ENCODE measurements at places on chromosomes 7 and 10. TPM values are rescaled to one million over a fixed set of nuclear protein-coding genes. Genes with fewer than 3 reads are reported as not detected.

Gene DDX50
- 40.6 TPM for total RNA-seq

Gene FAM25A
- total RNA-seq = not detected

DNA sequence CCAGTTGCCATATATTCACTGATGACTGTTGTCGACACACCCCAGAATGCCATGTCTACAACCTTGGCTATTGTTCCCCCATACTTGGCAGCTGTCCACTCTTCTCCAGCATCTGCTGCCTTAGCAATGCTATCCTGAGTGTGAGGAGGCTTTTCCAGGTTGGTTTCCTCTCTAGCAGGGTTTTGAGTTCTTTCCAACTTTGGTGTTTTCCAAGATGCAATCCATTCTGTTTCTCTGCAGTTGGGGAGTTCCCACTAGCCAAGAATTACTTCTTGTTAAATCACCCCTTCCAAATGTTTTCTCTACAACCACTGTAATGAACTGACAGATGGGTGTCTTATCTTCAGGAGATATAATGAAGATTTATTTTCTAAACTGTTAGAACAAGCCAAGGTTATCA, 617.4 kb downstream of the CCSER2 start:
- no peak for DNase-seq

DNA sequence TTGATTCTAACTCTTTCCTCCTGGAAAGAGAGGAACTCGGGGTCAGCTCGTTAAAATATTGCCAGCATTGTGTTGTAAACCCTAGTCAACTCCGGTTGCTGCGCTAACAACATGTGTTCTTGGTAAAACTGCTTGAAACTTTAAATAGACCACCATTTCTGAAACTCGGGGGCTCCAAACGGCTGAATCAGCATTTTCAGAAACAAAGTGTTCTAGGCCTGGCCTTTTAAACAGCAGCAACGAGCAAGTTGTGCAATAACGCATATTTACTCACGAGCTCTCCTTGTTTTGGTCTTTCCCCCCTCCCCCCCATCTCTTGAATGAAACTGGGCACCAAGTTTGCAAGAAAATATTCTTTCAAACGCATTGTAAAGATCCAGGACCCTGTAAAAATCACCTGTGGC, 9.2 kb upstream of the GRB10 start:
- no peak for DNase-seq

Gene SNX10
- 1.9 TPM for total RNA-seq

- peak; percentile 85 for DNase-seq
Observed at GRCh38 chr7:128791121-128791971, at the start of gene CCDC136. TSS of gene CCDC136 (plus strand) at chr7:128791968. CDS start at chr7:128792412, 444 bp downstream.

GRCh38 chr10:78377356-78377755, 343.7 kb downstream of the RPS24 start:
- no peak for DNase-seq

DNA sequence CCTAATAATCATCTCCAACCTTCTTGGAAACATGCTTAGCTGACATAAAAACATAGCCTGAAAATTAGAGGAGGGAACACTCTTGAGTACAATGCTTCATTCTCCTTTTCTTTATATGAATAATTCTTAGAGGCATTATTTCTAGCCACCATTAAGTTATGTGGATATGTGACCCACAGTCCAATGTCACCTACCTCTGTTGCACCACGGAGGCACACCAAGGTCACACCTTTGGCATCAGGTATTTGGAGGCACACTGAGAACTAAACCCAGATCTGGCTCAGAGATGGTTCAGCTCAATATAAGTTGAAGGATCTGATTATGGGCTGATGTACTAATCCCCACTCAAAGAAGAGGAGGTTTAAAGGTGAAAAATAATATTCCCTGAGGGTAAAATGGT, 385.1 kb downstream of the POM121L12 start:
- DNase-seq = no peak

GRCh38 chr10:112533916-112534315, 86.9 kb downstream of the VTI1A start:
- DNase-seq = no peak

DNA sequence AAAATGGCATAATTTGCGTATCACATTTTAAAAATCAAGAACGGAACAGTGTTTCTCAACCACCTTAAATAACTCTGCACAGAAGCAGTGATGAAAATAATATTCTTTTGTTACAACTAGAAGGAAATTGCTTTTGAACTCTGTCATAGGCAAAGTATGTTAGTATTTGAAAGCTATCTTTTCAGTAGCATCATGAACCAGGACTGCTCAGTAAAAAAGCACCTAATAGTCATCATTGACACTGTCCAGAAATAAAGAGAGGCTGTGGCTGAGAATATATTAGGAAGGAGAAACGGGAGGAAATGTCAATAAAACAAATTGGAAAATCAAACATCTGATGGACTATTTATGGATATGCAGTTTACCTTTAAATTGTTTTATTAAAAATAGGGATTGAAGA, 237.2 kb upstream of the AKR1E2 start:
- DNase-seq = no peak

Gene SLC16A12
- total RNA-seq = 0.12 TPM

GRCh38 chr7:8387551-8388256, 45.7 kb upstream of the NXPH1 start:
- DNase-seq = no peak

Gene TRIM50
- total RNA-seq = 0.35 TPM

Gene CYP3A7
- total RNA-seq = 0.39 TPM

GRCh38 chr10:127694580-127695193, 42.3 kb upstream of the FOXI2 start:
- DNase-seq = peak; percentile 46

Gene MGMT
- total RNA-seq = 16.3 TPM

Gene DRGX
- 0.22 TPM for total RNA-seq

DNA sequence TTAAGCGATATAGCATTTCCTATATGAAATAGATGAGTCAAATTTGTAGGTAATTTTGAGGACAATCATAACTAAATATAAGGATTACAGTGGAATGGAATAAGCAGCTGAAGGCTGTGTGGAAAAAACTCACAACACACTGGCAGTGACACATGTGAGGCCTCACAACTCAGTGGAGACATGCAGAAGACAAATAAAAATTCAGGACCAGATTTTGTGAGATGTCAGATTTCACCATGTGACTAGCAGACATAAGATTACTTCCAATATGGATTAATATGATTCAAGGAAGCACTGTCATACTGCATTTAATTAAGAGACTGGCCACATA, 17.6 kb downstream of the ERLIN1 start:
- no peak for DNase-seq

DNA sequence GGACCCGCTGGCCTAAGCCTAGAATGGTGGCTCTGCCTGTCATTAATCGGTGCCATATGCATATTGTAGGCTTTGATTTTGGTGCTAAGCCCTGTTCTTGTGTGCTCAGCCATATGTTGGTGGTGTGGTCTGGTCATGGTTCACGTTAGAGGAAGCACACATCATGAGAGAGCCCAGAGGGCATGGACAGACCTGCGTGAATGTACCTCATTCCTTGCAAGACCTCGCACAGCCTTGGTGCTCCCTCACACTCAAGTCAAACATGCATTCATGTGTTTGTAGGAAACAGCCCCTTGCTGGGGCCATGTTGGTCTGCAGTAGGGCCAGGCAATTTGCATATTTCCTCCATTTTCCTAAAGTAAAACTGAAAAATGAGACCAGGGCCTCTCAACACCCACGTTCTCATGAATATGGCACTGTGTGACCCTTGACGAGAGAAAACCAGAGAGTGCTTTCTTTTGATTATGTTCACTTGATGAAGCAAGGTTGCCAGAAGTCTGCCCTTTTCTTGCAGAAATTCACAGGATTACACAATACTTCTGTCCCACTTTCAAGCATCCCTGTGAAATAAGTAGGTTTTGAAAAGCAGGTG, 268.7 kb downstream of the CELF2 start:
- DNase-seq = no peak

- DNase-seq = no peak
Observed at GRCh38 chr7:129923709-129924108, 29.1 kb downstream of the UBE2H start.

DNA sequence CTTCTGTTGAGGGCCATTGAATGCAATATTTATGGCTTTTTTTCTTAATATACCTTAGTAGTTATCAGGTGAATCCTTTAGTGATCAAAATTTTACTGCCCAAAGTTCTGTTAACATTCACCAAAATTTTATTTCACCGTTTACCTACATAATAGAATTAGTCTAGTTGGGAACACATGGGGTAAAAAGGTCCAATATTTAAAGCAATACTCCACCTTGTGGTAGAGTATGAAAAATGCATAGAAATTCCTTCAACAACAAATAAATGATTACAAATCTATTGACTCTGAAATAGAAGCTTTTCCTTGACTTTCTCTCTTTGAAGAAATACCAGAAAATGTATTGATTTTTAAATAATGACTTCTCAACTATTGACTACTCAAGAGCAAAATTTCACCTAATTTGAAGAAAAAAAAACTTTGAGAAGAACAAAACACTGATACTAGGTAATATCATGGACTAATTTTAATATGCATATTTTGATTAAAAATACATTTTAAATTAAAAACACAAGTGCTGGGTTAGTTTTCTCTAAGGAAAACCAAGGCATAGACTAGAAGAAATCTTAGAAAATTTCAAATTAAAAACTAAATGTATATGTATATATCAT, 43.3 kb downstream of the POLR1F start:
- DNase-seq = no peak

- no peak for DNase-seq
Observed at GRCh38 chr10:85946713-85947326, 419.8 kb downstream of the GRID1 start.

Gene PRKRIP1
- 24.1 TPM for total RNA-seq

Gene TPK1
- total RNA-seq = 14.2 TPM

- no peak for DNase-seq
Observed at GRCh38 chr7:105796365-105796764, 80.0 kb downstream of the ATXN7L1 start.

- DNase-seq = no peak
Observed at GRCh38 chr7:50867034-50867356, 84.3 kb upstream of the GRB10 start.

DNA sequence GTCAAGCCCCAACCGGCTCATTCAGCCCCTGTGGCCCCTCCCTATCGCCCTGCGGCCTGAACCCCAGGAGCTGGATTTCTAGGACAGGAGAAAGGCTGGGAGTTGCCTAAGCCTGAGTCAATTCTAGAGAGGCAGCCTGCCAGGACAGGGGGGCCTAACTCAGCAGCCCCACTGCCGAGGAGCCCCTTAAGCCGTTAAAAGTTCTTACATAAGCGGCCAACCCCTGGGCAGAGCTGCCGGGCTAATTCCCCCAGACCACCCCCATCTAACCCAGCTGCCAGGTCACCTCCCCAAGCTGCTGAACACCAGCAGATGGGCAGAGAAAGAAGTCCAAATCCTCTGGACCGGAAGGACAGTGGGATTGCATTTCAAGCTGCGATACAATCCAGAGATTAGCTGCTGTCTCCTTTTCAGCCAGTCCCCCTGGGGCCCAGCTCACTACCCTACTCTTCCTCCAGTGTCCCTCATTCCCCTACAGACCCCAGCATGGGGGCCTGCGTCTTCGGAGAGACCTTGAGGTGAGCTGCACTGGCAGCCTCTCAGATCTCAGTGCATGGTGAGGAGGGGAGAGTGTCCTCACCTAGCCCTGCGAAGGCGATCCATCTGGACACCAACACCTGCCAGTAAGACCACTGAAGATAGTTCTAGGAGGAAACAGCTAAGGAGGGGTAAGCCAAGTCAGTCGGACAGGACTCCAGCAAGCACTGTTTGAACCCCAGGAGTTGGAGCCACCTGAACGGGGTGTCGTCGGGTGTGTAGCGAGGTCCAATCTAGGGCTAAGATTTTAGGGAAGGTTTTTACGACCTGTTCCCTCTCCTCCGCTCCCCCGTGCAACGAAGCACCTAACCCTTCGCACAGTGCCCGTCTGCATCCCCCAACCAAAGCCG, 830 bp downstream of the IMPDH1 start:
- DNase-seq = no peak

DNA sequence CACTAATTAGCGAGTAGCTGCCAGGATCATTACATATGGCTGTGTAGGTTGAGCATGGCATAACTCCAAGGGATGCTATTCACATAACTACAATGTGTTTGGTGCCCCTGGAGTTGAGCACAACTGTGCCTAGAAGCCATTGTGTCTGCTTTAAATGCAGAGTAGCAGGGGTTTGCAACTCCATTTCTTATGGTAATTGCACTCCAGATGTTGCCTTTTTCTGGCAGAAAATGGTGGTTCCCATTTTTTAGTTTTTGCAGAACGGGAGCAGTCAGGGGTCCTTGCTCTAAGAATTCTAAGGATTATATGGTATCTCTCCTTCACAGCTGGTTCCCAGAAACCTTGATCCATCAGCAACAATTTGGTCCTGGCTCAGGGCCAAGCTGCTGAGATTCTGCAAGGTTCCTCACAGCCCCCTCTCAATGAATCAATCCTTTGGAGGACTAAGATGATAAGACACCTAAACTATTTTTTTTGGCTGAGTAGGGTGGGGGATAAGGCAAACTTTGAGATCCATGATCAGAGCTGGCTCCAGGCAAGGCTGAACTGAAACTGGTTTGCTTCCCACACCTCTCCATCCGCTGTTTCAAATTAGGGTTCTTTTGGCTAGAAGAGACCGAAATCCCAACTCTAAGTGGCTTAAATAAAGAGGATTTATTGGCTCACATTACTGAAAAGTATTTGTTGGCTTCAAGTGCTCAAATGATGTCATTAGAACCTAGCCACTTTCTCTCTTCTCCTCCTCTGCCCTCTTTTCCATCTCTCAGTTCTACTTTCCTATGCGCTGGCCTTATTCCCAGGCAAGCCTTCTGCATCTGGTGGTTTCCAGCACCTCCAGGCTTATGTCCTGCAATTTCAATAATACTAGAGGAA, 97.5 kb upstream of the CCDC6 start:
- no peak for DNase-seq

Gene PAX2
- not detected for total RNA-seq

DNA sequence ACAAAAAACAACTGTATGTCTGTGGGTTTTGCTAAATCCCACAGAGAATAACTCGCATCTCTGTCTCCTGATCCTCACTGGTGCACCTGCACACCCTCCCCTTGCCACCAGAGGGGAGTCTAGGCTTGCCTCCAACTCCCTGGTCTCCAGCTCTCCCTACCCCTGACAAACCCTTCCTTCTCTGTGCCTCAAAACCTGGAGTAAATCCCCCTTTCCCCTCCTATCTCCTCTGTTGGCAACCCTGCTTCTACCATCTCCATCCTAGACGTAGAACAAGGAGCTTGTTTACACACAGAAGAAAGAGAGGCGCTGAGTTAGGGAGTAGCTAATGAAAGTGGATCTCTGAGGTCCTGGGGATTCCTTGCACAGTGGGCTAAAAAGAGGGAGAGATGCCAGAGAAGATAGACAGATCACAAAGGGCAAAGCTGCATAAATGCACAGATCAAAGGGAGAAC, 6.0 kb downstream of the MBLAC1 start:
- peak; percentile 66 for DNase-seq

DNA sequence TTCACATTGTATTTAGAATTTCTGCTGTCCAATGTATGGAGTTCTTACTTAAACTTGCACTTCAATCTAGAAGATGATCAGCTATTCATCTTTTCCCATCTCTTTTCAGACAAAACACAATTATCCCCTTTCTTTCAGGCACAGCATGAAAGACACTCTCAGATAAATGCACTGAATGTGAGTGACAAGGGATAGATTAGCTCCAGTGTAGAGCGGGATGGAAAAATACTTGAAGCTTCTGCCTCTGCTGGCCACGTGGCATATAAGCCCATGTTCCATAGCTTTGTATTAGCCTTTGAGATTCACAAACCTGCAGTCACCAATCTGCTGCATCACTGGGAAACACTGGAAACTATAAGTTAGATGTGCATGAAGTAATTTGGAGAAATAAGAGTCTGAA, 162.2 kb upstream of the FAM3C start:
- DNase-seq = no peak

Gene SLC26A3
- 3,849 TPM for total RNA-seq
